ENCODE measurements at places on chromosomes 5 and 9. TPM values are rescaled to one million over a fixed set of nuclear protein-coding genes. Genes with fewer than 3 reads are reported as not detected.

Gene QRFP
- total RNA-seq, result not detected

Gene ARL10
- 3.1 TPM for total RNA-seq

Gene GPX3
- 0.23 TPM for total RNA-seq

Gene PTGES
- not detected for total RNA-seq

Gene CCL28
- total RNA-seq, result 18.9 TPM

Gene ELOVL7
- 2.0 TPM for total RNA-seq

Gene PCDHA1
- not detected for total RNA-seq

Gene DRD1
- not detected for total RNA-seq

Gene NIPAL4
- 0.30 TPM for total RNA-seq

Gene CRB2
- not detected for total RNA-seq

Gene CER1
- not detected for total RNA-seq

Gene PRDM9
- not detected for total RNA-seq

Gene INSL4
- not detected for total RNA-seq

Gene UBAP1
- 35.2 TPM for total RNA-seq

Gene SPACA9
- 1.4 TPM for total RNA-seq

Gene EMB
- total RNA-seq, result 59.9 TPM

Gene PLAA
- total RNA-seq, result 31.5 TPM

Gene ABITRAM
- 10.0 TPM for total RNA-seq
